Activated CD8-positive, alpha-beta T cell treated with anti-CD3 and anti-CD28 coated beads, Interleukin-2, amount 10 ng/mL, durations not matched to agents 7 days and 5 days (primary cell): ENCODE measurements at places on chromosomes 16 and 17. TPM values are rescaled to one million over a fixed set of nuclear protein-coding genes. Genes with fewer than 3 reads are reported as not detected.

DNA sequence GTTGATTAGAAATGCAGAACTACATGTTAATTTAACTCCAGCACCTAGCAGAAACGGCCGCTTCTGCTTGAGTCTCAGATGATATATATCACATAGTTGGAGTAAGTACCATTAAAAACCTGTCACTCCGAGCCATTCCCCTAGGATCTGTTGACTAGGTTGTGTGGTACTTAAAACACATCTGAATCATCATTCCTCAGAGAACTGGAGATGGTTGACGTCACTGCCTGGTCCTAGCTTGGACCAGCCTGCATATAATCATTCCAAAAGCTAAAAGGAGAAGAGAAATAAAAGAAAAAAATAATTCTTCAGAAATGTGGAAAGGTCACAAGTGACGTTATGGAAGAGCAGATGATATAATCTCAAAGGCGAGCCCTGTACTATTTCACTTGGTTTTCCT is 31.3 kb upstream of the RASL10B start:
- no peak for DNase-seq

DNA sequence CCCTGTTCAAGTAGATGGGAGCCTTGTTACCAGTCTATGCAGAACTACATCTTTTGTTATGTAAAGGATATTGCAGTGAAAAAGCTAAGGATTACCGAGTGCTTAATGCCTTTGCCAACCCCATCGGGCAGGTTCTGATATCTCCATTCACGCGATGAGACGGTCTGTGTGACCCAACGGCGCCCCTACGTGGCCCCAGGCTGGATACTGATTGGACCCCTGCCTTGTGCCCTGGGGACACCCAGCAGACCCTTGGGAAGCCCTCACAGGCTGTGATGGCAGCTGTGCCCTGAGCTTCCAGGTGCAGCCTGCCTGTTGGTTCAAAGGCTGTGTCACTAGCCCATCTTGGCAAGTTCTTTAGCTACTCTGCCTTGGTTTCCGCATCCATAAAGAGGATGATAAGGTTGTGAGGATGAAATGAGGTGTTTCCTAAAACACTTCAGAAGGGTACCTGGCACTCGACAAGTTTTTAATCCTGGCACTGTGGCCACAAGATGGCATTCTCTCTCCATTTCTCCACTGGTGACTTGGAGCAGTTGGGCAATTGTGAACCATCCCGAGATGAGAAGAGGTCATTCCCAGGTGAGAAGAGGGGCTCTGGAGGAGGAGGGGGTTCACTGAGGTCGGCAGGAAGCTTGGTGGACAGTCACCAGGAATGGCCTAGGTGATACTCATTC is 33.6 kb downstream of the HAPSTR1 start:
- no peak for DNase-seq

- no peak for DNase-seq
Measured at GRCh38 chr17:38605411-38605840, 326 bp downstream of the SRCIN1 start.

Gene HLF
- 0.13 TPM for total RNA-seq

- DNase-seq: peak; percentile 39
Measured at GRCh38 chr17:83198366-83199341, 119.2 kb downstream of the METRNL start.

DNA sequence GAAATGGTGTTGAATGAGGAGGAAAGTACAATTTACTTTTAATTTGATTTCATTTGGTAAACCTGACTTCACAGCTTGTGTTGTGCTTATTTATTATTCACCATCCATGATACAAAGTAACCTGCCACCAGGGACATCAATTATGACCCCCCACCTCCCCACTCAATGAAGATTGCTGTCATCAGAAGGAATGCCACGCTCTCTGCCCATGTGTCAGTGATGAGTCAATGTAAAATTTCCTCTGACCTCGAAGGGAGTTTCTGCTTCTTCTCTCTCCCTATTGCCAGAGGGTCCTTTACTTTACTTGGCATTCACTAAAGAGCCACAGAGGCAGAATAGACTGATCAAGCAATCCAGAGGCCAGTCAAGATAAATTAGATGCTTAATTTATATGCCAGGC is 759.7 kb downstream of the CDH11 start:
- no peak for DNase-seq

DNA sequence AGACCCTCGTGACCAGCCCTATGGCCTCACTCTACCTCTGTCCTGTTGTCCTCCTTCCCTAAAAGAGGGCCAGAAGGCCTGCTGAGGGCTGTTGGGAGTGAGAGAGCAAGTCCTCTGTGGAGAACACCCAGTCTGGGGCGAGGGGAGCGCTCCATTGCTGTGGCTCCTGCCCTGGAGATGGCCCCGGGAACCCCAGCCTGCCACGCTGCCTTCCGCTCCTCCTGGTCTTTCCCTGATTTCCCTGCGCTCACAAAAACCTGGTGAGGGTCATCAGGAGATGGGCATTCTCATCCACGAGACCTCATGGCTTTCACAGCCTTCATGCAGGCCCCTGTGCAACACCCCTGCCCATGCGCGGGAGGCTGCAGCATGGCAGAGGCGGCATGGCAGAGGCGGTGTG is 21.2 kb downstream of the DRC3 start:
- no peak for DNase-seq

GRCh38 chr17:45230410-45230786 is 8.7 kb downstream of the FMNL1 start:
- DNase-seq: no peak

GRCh38 chr16:64543031-64543430 is 578.8 kb downstream of the CDH11 start:
- no peak for DNase-seq

Gene DHRS7C
- total RNA-seq: not detected

GRCh38 chr17:38620551-38621277 is 15.0 kb upstream of the SRCIN1 start:
- DNase-seq: no peak

Gene NPIPA7
- 7.9 TPM for total RNA-seq

DNA sequence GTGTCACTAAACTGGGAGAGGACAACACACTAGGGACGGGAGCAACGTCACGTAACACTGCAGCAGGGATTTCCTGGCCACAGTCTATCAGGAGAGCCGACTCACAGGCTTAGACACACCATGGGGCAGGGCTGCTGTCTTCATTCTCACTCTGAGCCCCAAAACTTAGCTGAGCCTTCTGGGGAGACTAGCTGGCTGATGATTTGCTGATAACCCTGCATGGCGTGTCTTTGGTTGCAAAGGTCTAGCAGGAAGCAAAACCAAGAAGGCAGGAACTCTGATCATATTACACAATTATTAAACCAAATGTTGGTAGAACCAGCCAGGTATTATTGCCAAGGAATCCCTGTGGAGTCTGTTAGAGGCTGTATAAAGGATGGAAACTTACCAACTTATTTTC is 345.0 kb downstream of the SLC39A11 start:
- DNase-seq: no peak

DNA sequence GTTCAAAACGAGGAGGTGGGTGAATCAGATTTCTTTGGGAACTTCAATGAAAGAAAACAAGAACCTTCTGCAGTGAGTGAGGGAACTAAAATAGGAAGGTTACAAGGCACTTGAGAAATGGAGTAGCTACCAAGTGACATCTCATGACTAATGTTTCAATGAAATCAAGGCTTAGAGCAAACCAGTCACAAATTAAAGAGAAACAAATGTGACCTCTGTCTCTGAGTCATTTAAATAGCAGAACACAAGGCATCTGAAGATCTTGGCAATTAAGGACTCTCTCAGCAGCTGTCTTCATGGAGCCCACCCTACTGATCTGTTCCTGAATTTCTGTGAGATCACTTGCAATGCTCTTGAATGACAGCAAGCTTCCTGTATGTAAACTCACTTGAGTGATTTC is 109.5 kb downstream of the CDH11 start:
- no peak for DNase-seq

- no peak for DNase-seq
Measured at GRCh38 chr16:11098601-11099390, 154.4 kb downstream of the CLEC16A start.

Gene ENO3
- total RNA-seq: 26.6 TPM

DNA sequence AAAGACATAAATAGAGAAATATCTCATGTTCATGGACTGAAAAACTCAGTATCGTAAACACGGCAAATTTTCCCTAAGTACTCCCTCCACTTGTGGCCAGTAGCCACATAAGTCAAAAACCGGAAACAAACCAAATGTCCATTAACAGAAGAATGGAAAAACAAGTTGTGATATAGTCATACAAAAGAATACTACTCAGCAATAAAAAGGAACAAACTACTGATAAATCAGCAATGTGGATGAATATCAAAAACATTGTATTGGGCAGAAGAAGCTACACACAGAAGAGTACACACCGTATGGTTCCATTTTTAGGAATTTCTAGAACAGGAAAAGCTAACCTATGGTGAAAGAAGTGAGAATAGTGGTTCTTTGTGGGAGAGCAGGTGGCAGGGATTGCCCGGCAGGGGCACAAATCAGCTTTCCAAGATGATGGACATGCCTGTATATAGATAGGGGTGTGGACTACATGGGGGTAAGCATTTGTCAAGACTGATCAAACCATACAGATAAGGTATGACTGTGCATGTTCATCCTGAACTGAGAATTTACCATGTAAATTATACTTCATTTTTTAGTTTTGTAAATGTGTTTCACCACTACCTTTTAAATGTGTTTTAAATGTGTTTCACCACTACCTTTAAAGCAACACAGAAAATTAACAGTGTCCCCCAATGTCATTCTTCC is 172.8 kb upstream of the CDH5 start:
- no peak for DNase-seq
